Tibial nerve (tissue), 4 donors: ENCODE measurements at places on chromosomes 11 and 22.

GRCh38 chr11:985406-985805 lies 51.1 kb downstream of the MUC6 start:
- H3K36me3 ChIP-seq, result peaks cover 89% of the 10 kb centered on the region
- no peak for DNase-seq
- H3K27me3 ChIP-seq, result no peaks in the 10 kb centered on the region
- H3K27ac ChIP-seq, result no peak overlapping the region
- no peaks in the 10 kb centered on the region for H3K4me1 ChIP-seq

DNA sequence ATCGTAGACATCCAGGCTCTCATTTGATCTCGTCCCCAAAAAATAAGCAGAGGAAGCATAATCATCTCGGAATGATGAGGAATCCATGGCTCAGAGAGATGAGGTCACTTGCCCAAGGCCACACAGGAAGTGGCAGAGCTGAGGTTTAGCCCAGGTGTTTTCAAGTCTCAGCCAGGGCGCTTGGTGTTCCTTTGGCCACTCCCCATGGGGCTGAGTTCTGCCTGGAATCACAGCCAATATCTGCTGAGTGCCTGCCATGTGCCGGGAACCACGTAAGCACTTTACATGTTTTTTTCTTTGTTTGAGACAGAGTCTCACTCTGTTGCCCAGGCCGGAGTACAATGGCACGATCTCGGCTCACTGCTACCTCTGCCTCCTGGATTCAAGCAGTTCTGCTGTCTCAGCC lies 29.5 kb upstream of the MYH9 start:
- no peaks in the 10 kb centered on the region for H3K27me3 ChIP-seq
- no peaks in the 10 kb centered on the region for H3K36me3 ChIP-seq
- H3K4me1 ChIP-seq, result no peaks in the 10 kb centered on the region
- no peak for DNase-seq
- no peak overlapping the region for H3K4me3 ChIP-seq

DNA sequence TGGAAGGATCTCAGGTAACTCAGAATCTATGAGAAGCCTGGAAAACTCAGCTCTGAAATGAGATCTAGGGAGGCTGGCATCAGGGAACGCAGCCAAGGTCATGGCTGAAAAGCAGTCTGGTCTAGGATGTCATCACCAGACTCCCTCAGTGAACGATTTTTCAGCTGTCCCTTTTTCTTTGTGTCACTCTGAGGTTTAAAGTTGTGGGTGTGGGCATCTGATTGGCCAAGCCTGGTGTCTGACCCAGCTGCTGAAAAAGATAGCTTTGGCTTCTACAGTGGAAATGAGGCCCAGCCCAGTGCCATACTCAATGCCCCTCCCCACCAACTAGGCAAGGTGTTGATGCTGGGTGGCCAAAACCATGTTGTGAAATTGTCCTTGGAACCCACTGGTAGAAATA lies 14.5 kb downstream of the RPS3 start:
- no peaks in the 10 kb centered on the region for H3K36me3 ChIP-seq
- no peaks in the 10 kb centered on the region for H3K27me3 ChIP-seq
- H3K27ac ChIP-seq, result no peak overlapping the region
- H3K4me1 ChIP-seq, result no peaks in the 10 kb centered on the region

- peaks cover 31% of the 10 kb centered on the region for H3K4me1 ChIP-seq
- DNase-seq, result no peak
- H3K36me3 ChIP-seq, result no peaks in the 10 kb centered on the region
Observed at GRCh38 chr11:76768088-76768908, 14.9 kb upstream of the TSKU start.

- no peak overlapping the region for H3K4me3 ChIP-seq
- H3K4me1 ChIP-seq, result peaks cover 5% of the 10 kb centered on the region
- H3K27me3 ChIP-seq, result no peaks in the 10 kb centered on the region
- no peak overlapping the region for H3K27ac ChIP-seq
- DNase-seq, result no peak
Observed at GRCh38 chr11:130740819-130741218, 175.5 kb downstream of the SNX19 start.

GRCh38 chr11:100939571-100939970 lies 190.0 kb downstream of the PGR start:
- no peaks in the 10 kb centered on the region for H3K4me1 ChIP-seq
- H3K27ac ChIP-seq, result no peak overlapping the region
- H3K36me3 ChIP-seq, result no peaks in the 10 kb centered on the region
- H3K27me3 ChIP-seq, result no peaks in the 10 kb centered on the region
- DNase-seq, result no peak
